ENCODE measurements at places on chromosomes 6 and 20.
A peak's percentile ranks its signal among the peaks of the same experiment; 100 is the strongest.

DNA sequence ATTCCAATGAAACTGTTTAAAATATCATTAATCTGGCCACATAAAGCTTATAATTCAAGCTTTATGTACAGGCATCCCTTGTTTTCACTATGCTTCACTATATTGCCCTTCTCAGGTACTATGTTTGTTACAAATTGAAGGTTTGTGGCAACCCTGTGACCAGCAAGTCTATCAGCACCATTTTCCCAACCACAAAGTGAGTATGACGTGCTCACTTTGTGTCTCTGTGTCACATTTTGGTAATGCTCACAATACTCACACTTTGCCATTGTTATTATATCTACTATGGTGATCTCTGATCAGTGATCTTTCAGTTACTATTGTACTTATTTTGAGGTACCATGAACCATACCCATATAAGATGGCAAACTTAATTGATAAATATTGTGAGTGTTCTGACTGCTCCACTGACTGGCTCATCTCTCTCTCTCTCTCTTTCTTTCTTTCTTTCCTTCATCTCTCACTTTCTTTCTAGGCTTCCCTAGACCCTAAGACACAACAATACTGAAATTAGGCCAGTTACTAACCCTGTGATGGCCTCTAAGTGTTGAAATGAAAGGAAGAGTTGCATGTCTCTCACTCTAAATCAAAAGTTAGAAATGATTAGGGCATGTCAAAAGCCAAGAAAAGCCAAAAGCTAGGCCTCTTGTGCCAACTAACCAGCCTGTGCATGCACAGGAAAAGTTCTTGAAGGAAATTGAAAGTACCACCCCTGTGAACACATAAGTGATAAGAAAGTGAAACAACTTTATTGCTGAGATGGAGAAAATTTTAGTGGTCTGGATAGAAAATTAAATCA lies 227.9 kb downstream of the BCAS1 start:
- no peak for DNase-seq

DNA sequence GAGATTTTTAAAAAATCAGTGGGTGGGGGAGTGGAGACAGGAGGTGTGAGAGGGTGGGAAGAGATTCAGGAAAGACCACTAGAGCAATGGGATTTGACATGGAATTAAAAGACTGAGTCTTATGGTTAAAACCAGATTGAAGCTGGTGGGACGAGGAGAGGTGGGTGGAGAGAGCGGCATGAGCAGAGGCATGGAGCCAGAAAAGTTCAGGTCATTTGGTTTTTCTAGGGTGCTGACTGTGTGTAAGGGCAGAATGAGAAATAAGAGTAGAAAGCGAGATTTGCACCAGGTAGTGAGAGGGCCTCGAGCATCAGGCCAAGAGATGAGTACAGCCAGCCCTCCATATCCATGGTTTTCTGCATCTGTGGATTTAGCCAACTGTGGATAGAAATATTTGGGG lies 121.3 kb downstream of the TCP11 start:
- no peak for DNase-seq

DNA sequence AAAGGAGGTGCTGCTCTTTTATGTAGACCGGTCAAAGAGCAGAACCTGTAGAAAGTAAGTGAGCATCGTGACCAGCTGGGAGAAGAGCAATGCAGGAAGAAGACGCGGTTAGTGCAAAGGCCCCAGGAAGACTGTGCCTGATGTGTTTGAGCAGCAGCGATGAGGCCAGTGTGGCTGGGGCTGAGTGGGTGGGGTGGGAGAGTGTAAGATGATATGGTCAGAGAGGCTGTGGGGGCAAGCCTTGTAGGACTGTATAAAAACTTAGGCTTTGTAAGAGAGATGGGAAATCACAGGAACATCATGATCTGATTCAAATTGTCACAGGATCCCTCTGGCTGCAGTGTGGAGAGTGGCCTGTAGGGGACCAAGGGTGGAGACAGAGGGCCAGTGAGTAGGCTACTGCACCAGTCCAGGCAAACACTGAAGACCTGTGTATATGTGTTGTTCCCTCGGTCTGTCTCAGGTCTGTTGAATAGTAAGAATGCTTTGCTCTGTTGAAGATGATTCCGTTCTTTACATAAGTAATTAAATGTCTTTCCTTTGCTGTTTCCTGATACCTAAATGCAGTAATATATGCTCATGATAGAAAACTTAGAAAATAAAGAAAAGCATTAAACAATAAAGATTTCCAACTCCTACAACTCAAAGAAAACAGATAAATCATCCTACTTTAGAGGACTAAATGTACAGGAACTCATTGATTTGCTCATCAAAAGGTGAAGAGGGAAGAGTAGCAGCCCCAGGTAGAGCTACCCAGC lies 23.6 kb upstream of the WFDC2 start:
- DNase-seq = peak; percentile 66

- DNase-seq = no peak
Measured at GRCh38 chr20:21503345-21503744, 10.5 kb downstream of the NKX2-2 start.

DNA sequence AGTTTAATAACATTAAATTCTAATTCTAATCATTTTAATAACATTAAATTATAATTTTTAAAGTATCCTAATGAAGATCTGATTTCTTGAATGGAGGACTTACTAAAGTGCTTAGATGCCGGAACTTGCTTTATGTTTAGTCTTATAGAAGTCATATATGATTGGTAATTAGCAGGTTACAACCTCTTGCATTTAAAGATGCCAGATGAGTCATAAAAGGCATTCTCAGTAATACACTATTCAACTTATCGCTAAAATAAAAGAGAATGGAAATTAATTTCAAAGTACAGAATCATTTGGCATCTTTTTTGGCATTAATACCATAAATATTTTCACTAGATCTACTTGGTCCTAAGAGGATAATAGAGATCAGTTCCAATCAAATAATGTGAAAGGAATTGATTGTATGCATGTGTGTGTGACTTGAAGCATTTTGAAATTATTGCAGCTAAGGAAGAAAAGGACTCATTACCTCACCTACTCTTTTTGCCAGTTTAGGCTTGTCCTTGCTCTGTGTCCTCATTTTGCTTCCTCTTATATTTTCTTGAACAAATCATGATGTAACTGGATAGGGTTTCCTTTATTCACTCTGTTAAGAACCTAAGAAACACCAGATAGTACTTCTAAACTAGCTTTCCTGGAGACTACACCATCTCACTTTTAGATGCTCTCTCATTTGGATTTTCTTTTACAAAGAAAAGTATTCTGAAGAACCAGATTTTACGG lies 2.7 kb downstream of the COL21A1 start:
- no peak for DNase-seq

- no peak for DNase-seq
Measured at GRCh38 chr6:52306972-52307870, 22.7 kb upstream of the MCM3 start.

- DNase-seq = peak; percentile 19
Measured at GRCh38 chr6:81981812-81982211, 229.3 kb upstream of the TENT5A start.

DNA sequence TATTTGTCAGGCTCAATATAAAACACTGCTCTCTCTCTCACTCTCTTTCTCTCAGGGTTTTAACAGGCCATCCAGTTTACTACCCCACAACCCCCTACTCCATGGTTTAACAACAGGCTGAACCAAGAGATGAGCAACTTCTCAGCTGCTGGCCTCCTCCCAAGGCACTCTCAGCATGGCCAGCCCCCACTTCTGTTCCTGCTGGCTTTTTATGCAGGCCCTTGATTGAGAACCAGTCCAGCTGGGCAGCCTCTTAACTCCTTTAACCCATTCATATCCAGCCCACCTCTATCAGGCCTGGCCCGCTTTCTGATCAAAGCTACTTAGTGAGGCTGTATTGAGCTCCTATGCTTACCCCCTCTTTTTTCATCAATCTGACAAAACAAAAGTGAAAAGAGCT lies 346.8 kb upstream of the POU3F2 start:
- DNase-seq = no peak

GRCh38 chr6:168133168-168133561 lies 54.2 kb upstream of the FRMD1 start:
- DNase-seq = no peak

DNA sequence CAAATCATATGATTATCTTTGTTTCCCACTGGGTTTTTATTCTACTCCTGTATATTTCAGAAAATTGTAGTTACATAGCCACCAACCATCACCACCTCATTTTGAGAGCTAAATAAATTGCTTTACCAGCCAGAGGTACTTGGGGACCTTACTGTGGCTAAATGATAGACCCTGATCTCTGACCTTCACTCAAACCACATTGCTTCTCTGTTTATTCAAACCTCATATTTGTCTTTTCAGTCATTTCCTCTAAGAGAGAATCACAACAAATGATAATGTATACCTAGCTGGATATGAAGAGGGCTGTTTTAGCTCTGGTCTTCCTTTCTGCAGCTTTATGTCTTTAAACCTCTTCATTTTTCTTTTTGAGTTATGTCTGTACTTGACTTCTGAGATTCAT lies 142.8 kb downstream of the ADGB start:
- no peak for DNase-seq

DNA sequence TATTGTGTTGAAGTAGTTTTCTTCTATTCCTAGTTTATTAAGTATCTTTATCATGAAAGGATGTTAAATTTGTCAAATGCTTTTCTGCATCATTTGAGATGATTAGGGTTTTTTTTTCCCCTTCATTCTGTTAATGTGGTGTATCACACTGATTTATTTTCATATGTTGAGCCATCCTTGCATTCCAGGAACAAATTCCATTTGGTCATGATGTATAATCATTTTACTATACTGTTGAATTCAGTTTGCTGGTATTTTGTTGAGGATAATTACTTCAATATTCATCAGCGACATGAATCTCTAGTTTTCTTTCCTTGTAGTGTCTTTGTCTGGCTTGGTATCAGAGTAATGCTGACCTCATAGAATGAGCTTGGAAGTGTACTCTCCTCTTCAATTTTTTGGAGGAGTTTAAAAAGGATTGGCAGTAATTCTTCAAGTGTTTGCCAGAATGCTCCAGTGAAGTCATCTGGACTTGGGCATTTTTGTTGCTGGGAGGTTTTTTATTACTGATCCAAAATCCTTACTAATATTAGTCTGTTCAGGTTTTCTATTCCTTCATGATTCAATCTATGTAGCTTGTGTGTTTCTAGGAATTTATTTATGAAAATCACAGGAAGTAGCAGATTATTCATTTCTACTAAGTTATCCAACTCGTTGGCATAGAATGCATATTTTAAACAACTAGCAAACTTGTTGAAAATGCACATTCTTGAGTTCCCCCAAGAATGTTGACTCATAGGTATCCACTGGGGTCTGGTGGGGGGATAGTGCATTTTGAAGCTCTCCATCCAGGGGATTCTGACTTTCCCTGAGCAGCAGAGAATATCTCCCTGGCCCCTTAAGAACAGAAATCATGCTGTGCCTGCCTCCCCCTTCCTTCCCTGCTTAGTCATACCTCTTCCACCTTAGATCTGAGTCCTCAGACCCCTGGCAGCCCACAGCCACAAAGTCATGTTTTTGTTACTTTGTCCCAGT lies 187.1 kb downstream of the BMP7 start:
- no peak for DNase-seq

GRCh38 chr6:131688286-131688685 lies 12.9 kb downstream of the OR2A4 start:
- no peak for DNase-seq

- DNase-seq = peak; percentile 35
Measured at GRCh38 chr20:768426-768978, at the start of gene SLC52A3. Gene SLC52A3, minus strand, starts transcription at chr20:768500. Its CDS starts 2,726 bp downstream, at chr20:765774.

DNA sequence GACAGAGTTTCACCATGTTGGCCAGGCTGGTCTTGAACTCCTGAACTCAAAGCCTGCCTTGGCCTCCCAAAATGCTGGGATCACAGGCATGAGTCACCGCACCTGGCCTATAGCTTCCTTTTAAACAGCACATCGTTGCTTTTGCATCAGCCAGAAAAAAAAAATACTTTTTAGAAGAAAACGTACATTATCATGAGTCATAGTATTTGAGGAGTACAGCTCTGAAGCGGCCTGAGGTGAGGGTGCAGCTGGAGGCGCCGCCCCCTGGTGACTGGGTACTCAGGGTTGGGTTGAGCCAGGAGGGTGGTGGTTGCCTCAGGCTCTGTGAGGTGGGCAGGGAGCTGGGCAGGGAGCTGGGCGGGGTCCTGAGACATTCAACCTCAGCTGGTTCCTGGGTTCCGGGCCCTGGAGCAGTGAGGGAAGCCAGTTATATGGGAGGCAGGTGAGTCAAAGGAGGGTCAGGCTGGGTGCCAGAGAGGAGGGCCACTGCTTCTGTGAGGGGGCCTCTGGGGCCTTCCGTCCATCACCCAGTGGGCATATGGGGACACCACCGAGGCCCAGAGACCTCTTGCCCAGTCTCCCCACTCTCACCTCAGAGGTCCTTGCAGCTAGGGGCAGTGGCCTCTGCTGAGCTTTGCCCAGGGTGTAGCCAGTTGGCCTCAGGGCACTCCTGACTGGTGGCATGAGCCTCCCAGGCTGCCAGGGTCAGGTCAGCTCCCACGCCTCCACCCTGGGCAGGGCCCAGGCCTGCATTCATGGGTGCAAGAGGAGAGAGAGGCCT lies 11.7 kb upstream of the ID1 start:
- peak; percentile 95 for DNase-seq

DNA sequence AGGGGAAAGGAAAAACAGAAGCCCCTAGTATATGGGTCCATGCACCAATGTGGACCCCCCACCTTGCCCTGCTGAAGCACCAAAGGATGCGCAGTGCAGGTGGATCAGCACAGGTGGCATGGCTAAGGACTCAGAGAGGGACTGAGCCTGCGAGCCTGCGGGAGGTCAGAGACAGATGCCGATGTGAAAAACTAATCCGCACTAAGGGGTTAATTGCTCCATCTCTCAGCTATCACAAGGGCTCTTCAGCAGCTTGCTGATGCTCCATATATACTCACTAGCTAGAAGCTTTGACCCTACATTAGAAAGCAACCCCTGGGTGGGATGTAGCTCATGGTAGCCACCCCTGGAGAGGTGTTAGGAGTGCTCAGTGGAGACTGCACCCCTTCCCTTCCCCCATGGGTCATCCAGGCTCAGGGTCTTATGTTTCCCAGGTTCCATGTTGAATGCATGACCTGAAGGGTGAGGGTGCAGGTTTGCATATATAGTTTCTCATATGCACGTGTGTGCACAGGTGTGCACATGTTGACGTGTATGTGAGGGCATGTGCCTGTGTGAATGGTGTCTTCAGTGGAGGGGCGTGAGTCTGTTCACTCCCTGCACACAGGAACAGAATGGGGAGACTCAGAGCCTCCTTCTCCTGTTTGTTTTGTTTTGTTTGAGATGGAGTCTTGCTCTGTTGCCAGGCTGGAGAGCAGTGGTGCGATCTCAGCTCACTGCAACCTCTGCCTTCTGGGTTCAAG lies 13.4 kb upstream of the IP6K3 start:
- no peak for DNase-seq

All from HTR-8/SVneo (cell line).